ENCODE measurements at places on chromosomes 2 and 18.
A peak's percentile ranks its signal among the peaks of the same experiment; 100 is the strongest.

- no peak for DNase-seq
Measured at GRCh38 chr2:47656715-47657600, 126.0 kb upstream of the MSH6 start.

DNA sequence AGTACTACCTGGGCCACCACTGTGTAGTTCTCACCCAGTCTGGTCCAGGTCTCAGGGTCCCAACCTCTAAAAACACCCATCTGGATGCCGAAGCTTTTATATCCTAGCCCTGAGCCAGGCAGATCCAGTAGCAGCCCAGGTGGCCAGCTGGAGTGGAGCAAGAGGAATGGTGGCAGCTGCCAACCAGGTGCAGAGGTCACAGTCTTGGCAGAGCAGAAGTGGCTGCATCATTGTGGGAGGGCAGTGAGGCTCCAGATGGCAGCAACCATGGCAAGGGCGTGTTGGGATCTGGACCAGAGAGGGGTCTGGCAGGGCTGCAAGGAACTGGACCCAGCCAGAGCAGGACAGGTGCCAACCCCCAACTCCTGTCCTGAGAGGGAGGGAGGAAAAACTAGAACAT is 72.2 kb upstream of the AGAP1 start:
- DNase-seq = no peak

GRCh38 chr2:215272918-215273317 is 38.9 kb upstream of the ATIC start:
- DNase-seq = no peak

- DNase-seq = no peak
Measured at GRCh38 chr2:8159211-8159965, 522.5 kb upstream of the ID2 start.

- no peak for DNase-seq
Measured at GRCh38 chr2:223887127-223887526, 49.7 kb upstream of the AP1S3 start.

- DNase-seq = no peak
Measured at GRCh38 chr2:201961401-201961800, 72.3 kb upstream of the FZD7 start.

- no peak for DNase-seq
Measured at GRCh38 chr2:46117379-46117778, 179.8 kb upstream of the EPAS1 start.

- DNase-seq = no peak
Measured at GRCh38 chr2:69828938-69829255, 563 bp upstream of the GMCL1 start.

DNA sequence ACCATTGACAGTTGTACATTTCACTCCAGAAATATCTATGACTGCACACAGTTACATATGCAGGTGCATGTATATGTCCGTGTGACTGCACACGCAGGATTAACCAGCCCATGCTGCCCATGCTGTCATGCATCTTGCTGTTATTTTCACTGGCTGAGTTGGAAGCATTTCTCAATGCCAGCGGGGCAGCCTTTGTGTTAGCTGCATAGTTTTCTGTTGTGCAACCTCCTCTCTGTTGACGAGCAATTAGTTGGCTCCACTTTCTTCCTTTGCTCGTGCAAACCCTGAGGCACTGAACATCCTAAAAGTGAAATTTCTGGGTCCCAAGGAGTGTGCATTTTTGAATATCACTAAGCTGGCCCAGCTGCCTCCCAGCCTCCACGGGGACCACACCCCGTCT is 133.4 kb upstream of the GLI2 start:
- no peak for DNase-seq

DNA sequence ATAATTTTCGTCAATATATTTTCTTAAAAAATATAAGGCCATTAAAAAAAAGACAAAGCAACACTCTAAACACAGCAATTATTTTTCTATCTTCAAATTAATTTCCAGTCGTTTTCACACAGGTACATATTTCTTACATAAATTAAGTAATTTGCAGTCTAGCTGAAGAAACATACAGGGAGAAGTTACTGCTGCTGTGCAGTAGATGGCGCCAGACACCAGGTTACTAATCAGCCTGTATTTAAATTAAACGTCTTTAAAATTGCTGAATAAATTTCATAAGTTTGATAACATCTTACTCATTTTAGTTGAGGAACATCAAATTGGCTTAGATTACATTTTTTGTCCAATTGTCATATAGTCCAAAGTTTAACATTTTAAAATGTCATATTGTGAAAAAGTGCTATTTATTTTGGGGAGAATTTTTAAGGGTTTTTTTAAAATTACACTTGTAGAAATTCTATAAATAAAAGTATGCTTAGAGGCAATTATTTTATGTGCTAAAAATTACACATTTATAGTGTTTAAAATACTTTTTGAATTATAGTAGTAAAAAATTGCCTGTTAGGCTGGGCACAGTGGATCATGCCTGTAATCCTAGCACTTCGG is 88.4 kb downstream of the PMAIP1 start:
- DNase-seq = no peak

- no peak for DNase-seq
Measured at GRCh38 chr2:213238753-213239495, 45.3 kb upstream of the SPAG16 start.

- no peak for DNase-seq
Measured at GRCh38 chr2:215484570-215484969, 48.7 kb upstream of the FN1 start.

DNA sequence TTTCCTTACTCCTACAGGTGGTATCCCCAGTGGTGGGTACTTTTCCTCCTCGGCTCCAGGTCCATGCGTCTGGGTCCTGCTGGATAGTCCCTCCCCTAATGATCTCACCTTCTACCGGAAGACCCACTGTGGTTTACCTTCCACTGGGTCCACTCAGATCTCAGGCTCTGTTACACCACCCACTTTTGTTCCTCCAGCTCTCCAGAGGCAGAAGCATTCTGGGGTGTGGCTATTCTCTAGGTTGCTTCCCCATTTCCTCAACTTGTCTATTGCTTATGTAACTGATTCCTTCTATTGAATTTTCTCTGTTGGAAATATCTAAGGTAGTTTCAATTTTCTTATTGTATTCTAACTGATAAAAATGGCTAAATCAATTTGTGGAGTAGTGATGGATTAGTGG is 87.6 kb upstream of the GALNT5 start:
- no peak for DNase-seq

- peak; percentile 69 for DNase-seq
Measured at GRCh38 chr2:8574196-8575037, 107.4 kb upstream of the ID2 start.

DNA sequence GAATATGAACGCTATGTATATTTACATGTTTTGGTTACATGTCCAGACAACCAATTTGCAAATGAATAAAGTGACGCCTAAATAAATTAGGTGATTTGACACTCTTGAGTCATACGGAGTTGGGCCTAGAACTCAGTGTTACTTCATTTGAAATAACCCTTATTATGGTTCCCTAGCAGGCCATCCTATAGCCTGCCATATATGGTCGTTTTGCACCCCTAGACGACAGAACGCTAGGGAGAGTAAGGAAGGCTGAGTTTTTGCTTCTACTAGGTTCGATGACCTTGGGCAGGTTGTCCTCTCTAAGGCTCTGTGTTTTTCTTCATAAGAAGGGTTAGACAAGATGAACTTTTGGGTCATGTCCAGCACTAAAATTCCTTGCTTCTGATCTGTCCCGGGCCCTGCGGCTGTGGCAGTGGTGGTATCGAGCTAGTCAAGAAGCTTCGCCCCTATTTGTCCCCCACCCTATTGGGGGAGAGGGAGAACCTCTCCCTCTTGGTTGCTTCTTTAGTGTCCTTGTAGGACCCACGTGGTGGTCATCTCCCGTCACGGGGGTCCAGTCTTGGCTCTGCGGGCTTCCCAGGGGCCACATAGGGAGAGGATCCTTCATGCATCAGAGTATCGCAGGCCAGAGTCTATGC is 574 bp upstream of the EML4 start:
- no peak for DNase-seq

DNA sequence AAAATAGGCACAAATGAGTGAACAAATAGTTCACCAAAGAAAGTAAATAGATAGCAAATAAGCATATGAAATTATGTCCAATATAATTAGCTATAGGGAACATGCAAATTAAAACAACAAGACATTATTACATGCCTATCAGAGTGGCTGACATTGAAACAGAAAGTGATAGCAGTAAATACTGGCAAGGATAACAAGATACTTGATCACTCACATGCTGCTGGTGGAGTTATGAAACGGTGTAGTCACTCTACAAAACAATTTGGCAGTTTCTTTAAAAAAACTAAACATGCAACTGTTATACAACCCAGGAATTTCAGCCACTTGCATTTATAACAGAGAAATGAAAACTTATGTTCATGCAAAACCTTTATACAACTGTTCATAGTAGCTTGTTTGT is 439.2 kb upstream of the ACVR2A start:
- DNase-seq = no peak

DNA sequence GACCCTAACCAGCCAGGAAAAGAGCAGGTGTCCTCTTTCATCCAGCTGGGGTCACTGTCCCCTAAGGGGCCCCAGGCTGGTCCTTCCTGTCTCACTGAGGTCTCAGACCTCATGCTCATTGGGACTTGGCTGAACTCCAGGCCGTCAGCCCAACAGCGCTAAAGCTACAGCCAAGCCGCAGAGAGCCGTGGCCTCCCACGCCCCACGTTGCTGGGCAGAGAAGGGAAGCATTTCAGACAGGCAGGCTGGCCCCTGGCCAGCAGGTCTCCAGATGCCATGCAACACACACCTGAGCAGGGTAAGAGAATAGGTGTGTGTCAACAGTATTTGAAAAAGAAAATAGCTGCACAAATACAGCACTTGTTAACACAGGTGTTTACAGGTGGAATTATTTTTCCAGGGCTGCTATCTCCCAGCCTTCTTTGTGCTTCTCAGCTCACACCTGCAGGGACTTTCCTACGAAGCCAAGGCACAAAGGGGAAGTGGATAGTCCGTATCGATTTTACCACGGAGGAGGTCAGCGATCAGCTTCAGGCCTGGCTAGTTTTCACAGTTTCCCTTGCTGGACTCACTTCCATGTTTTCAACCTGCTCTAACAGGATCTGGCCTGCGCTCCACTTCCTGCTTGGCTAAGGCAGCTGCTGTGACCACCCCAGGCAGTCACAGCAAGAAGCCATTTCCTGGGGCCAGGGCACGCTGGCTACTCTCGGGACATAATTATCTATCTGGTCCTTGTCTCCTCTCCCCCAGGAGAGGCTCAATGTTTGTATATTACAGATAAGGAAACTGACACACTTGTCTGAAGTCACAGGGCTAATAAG is 156.1 kb upstream of the ID2 start:
- DNase-seq = no peak

- no peak for DNase-seq
Measured at GRCh38 chr2:34029073-34029472, 430.0 kb upstream of the FAM98A start.

DNA sequence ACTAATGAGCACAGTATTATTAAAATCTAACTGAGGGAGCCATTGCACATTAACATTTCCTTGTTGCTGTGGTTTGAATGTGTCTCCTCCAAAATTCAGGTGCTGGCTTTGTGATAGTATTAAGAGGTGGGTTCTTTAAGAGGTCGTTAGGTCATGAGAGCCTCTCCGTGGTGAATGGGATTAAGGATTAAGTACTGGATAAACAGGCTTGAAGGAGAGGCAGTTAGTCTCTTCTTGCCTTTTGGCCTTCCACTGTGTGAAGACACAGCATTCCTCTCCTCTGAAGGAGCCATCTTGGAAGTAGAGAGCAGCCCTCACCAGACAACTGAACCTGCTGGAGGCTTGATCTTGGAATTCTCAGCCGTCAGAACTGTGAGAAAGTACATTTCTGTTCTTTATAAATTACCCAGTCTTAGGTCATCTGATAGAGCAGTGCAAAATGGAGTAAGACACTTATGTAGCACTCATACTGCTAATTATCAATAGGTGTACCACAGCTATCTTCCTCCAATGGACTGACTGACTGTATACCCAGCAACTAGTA is 182.7 kb downstream of the MYO3B start:
- no peak for DNase-seq

DNA sequence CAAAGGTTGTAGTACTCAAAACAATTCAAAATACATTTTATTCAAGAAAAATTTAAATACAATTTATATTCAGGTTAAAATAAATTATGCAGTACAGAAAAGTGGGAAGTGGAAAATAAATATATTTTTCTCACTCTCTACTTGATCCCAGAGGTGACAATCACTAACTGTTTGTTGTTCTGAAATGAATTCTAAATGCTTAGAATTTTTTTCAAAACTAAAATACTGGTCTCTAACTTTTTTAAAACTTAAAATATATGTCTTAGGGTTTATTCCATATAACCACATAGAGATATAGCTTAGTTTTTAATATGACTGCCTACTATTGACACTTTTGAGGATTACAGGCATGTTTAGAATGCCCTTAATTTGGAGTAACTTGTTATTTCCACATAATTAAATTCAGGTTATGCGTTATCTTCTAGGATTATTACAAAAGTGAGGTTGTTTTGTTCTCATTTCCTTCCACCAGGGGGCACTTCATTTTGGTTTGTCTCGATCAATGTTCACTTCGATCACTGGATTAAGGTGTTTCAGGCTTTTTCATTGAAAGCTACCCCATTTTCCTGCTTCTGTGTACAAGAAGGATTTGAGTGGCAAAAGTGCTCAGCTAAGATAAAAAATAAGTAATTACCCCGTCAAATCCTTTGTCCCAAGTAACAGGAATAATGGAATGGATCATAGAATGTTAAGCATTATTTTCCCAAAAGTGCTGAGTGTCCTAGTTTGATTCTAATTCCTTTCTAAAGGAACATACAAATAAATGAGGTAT is 27.1 kb upstream of the TFPI start:
- no peak for DNase-seq

DNA sequence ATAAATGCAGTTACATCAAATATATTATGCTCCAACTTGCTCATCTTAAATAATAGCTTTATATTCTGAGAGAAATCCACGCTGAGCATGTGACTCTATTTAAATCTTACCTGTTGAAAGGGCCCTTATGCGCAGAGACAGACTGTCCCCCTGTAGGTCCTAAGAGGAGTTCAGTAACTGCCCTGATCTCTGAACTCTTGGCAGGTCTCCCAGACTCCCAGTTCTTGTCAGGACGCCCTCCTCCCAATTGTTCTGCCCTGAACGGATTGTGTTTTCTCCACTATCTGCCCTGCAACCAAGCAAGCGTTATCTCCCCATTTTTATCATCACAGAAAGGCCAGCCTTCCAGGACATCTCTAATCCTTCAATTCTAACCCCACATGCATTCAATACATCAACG is 954.6 kb downstream of the TSN start:
- DNase-seq = no peak

- DNase-seq = no peak
Measured at GRCh38 chr2:64807417-64807816, 153.7 kb upstream of the SERTAD2 start.

DNA sequence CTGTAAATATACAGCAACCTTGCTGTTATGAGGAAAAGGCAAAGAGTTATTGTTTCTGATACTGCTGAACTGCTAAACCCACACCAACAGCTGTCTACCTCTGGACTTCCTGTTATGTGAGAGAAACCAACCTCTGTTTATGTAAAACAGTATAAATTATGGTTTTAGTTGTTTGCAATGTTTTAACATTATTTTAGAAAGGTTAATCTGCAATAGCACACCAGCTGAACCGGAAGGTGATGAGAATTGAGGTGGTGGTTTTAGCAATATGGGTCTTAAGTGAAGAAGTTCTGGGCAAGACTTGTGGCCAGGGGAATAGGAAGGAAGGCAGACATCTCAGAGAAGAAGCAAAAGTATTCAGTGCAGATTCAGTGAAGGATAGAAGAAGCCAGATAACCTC is 237.8 kb downstream of the PLCL1 start:
- DNase-seq = no peak

- DNase-seq = no peak
Measured at GRCh38 chr2:23286031-23286757, 98.8 kb upstream of the KLHL29 start.

GRCh38 chr2:171086352-171087290 is 74.1 kb downstream of the TLK1 start:
- DNase-seq = no peak

All from coronary artery (tissue), 2 donors.